ENCODE measurements at places on chromosomes 12 and 14.
A peak's percentile ranks its signal among the peaks of the same experiment; 100 is the strongest.

DNA sequence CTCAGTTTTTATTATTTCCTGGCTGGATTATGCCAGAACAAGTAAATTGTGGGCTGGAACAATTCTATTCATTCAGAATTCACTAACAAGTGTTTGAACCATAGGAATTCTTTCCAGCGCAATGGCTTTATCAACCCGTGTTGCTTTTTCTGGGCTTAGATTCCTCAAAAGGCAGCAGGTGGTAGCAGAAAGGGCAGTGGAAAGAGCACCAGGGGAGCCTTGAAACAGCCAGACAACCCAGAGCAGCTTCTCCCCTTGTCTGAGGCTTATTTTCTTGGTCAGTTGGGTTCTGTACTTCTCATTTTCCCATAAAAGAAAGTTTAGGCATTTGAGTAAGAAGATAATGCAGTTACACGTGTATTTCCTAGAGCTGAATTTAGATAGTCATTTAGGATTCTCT is 130.7 kb downstream of the OTOGL start:
- no peak for DNase-seq

GRCh38 chr14:105012171-105012985 is 8.5 kb downstream of the CDCA4 start:
- no peak for DNase-seq

DNA sequence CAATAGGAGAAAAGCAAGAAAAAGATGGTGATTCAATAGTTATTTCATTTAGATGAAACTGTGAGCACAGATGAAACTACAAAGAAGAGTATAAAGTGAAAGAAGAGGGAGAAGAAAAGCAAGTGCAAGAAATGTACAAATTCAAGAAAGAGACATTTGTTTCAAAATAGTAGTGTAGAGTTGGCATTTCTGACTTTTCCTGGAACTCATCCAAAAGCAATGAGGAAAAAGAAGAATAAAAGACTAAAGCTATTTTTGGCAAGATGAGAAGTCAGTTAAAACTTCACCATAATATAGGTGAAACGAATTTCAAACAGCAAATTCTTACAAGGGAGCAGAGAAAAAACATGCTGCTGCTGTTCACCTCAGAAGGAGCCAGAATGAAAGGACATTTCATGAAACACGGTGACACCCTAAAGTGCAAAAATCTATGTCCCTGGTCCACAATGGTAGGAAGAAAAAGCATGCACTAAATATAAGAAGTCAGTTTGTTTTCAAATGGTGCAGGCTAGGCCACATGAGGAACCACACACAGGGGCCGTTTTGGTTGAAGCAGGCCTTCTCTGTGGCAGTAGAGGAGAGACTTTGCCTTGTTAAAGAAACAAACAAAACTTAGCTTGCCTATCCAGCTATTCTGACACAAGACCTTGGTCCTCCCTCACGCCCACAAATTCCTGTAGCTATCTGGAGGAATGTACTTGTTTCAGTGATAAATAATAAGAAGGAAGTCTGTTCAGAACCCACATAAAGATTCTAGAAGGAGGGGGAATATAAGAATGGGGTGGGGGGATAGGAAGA is 11.1 kb upstream of the CMAS start:
- no peak for DNase-seq

DNA sequence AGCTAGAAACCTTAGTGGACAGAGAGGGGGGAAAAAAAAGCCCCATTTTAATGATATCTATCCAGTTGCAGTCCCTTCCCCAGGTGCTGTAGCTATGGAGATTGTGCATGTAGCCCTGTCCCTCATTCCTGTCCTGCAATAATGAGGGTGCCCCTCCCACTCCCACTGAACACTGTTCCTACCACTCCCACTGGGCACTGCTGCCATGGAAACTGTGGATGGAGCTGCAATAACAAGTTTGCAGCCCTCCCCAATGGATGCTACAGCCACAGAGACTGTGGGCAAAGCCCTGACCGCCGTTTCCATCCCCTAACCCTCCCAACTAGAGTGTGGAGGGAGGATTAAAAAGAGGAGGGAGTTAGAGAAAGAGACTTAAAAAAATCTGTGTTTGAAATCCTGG is 238.3 kb downstream of the FUT8 start:
- no peak for DNase-seq

DNA sequence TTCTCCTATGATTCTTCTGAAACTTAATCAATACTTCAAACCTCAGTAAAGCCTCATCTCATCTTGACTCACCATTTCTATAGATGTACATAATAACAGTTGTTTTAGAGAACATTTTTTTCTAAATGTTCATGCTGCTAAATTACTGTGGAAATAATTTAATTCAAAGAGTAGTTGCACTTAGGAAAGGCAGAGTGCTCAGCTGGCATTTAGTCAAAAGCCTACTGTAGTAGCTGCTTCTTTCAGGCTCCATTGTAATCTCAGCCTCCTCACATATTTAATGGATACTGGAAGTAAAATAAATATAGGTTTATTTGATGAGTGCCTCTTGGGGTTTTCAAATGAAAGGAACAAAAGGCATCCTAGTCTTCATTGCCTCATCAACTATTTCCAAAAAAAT is 325.0 kb downstream of the CCER1 start:
- DNase-seq: no peak

DNA sequence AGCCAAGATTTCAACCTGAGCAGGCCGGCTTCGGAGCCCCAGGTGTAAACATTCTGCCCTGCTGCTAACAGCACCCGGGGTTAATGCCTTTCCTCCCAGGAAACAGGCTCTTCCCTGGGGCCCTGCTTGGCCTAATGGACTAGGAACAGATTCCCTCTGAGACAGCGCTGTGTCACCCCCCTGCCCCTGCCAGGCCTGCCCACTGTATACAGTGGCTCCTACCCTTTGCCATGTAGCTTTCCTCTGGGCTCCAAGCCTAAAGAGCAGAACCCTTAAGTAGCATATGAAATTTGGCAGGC is 28.3 kb upstream of the BCDIN3D start:
- no peak for DNase-seq

DNA sequence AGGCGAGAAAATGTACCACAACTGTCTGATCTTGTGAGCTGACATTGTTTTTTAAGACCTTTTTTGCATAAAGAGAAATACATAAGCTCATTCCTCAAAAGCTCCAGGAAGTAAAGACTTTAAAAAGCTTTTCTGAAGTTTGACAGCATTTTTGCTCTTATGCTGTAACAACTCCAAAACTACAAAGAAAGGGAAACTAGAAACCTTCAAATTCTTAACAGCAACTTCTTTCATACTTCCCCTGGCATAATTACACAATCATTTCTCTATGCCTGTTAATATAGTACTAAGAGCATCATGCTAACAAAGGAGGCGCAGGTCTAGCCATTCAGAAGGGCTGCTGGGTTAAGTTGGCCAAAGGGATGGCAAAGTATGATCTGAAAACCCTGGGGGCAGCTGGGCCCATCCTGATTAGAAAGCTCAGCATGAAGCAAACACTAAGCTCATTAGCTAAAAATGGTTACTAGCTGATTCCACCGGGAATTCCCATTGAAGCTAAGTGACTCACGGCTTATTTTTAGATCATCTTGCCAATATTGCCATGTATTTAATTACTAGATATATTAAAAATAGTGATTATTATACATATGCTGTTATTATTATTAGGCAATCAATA is 26.1 kb upstream of the ANP32D start:
- DNase-seq: no peak

DNA sequence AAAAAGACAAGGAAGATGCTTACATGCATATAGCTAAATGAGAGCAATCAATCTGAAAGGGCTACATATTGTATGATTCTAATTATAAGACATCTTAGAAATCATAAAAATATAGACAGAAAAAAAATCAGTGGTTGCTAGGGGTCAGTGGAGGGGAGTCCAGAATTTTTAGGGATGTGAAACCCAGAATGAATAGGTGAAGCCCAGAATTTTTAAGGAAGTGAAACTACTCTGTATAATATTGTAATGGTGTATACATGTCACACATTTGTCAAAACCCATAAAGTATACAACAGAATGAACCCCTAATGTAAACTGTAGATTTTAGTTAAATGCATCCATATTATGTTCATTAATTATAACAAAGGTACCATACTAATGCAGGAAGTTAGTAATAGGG is 713.2 kb downstream of the FLRT2 start:
- no peak for DNase-seq

- DNase-seq: no peak
Measured at GRCh38 chr12:50517421-50518048, 12.8 kb downstream of the DIP2B start.

GRCh38 chr12:49584591-49584990 is 16.6 kb upstream of the MCRS1 start:
- no peak for DNase-seq

- no peak for DNase-seq
Measured at GRCh38 chr12:39915249-39915648, 190.6 kb downstream of the SLC2A13 start.

DNA sequence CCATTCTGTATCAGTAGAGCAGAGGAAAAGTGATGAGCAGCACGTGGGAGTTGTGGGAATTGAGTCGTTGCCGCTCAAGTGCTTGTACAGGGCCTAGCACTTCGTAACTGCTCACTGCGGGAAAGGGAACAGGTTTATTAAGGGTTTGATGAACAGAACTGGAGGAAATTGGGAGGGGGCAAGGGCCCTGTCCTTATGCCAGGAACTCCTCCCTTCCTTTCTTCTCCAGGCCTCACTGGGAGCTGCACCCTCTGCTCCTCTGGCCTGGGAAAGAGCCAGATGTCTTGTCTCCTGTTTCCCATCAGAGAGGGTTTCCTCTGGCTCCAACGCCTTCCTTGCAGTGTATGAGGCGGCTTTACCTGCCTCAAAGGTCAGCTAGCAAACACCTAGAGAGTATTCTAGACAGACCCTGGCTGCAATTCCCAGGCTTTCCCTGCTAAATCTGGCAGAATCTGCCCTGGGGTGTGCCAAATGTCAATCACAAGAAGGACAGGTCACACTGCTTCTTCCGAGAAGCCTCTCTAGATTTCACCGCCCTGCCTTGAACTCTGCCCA is 78.4 kb downstream of the NTF3 start:
- DNase-seq: no peak

DNA sequence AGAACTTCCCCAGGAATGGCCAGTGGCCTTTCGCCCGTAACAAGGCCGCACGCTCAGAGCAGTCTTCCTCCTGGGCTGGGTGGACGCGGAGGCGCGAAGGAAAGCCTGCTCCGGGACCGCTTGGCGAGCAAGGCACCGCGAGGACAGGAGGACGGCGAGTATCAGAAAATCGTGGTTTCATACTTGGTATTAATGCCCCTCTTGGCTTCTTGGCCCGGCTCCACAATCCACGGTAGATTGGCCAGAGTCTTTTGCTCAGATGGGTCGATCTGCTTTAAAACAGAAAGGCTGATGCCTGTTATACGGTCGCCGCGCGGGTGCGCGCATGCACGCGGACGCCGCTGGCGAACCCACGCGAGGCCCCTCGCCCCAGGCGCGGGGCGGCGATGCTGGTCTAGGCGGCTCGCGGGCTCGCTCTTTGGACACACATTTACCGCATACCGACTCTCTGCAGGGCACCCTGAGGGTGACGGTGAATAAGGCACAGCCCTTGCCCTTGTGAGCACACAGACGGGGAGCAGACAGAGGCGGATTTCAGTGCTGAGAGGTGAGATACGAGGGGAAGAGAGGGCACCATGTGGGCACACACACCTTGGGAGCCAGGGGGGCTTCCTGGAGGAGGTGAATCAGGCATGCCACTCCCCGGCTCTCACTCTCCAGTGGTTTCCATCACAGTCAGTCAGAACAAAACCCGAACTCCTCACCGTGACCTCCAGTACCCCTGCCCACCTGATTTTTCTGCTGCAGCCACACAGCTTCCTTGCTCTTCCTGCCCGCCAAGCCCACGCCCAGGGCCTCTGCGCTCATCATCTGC is 100.7 kb downstream of the APAF1 start:
- DNase-seq: peak; percentile 30

GRCh38 chr12:122870163-122870842 is 25.6 kb downstream of the VPS37B start:
- DNase-seq: no peak

DNA sequence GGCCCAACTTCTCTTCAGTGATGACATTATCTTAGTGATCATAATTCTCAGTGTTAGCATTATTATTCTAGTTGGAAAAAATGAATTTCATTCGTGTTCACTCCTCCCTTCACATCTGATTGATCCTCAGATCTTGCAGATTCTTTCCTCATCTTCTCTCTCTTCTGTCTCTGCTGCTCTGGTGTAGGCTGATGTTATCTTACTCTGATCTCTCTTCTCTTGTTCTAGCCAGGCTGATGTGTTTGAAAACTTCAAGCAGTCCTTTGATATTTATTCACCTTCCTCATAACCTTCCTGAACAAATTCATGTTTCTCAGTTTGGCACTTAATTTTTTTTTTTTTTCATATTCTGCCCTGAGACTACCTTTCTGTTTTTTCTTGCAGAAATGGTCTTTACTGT is 5.6 kb upstream of the TBK1 start:
- no peak for DNase-seq

DNA sequence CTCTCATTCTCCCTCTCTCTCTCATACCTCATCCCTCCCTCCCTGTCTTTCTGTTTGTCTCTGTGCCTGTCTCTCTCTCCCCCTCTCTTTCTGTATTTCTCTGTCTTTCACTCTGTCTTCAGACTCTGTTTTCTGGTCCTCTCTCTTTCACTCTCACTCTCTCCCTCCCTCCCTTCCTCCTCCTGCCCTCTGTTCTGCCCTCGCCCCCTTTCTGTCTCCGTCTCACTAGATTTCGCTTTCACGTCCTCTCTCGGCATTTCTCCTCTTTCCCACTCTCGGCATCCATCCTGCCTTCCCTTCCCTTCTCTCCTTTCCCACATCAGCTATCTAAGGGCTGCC is 183.0 kb downstream of the PHETA1 start:
- no peak for DNase-seq

DNA sequence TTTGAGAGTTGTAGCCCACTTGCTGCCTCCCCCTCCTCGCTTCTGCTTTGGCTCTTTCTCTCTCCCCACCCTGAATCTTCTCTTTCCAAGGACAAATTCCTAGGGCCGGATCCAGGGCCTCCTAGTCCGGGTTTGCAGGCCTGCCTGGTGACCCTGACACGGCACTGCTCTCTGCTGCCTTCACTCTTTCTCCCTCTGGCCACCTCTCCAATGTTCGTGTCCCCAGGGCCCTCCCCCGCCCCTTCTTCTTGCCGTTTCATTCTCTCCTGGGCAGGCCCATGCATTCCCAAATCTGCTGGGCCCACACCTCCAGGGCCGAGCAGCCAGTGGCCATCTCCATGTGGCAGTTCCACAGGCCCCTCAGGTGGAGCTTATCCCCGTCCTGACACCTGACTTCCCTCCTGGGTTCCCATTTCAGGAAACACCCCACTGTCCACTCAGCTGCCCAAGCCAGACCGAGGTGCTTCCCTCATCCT is 34.0 kb upstream of the CORO1C start:
- no peak for DNase-seq

GRCh38 chr12:108141600-108142130 is 12.6 kb downstream of the WSCD2 start:
- no peak for DNase-seq

DNA sequence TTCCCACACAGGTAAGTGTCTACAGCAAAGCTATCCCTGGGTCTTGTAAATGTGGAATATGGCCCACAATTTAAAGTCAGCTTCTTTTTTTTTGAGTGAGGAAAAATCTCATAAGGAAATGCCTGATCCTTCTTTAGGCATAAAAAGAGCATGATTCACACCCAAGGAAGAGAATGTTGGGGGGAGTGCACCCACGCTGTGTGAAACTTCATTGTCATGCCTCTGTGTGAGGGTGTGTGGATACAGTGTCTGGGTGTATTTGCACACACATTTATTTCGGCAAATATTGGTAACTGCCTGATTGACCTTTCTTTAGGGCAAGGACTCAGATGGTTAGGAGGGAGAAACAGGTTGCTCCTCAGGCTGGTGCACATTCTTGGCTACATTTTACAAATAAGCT is 196.8 kb upstream of the STXBP6 start:
- no peak for DNase-seq

Data from stimulated activated CD4-positive, alpha-beta T cell treated with anti-CD3 and anti-CD28 coated beads, Interleukin-4, amount 100 ng/mL, for 1 hour (primary cell).